ENCODE measurements at places on chromosomes 3 and 15.
A peak's percentile ranks its signal among the peaks of the same experiment; 100 is the strongest.

DNA sequence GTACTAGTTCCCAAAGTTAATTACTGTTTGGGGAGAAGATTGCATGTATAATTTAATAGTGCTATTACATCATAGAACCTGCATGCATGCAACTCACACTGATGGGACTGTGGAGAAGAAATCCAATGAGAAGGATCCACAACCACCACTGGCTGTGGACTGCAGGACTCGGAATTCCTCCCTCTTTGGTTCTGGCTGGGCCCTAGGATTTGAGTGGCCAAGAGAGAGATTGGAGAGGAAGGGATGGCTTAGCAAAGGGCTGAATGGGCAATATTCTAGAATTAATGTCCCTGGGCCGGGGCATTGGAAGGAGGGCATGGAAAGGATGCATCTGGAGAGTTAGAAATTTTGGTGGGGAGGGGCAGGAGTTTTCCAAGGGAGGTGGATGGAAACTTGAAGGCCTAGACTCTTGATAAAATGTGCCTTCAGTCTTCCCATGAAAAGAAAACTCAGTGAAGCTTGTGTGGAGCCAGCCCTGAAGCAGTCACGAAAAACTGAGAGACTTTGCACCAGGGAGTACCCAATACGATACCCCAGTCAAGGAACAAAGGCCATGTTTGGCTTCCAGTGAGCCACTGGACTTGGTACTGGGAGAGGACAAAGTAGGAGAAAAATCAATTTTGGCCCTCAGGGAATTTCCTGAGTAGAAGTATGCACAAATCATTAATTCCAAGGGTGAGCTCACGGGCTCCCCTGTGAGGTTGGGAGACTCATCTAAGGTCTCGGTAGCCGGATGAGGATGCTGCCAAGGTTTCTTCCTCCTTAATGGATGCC is 31.4 kb upstream of the TPM1 start:
- DNase-seq, result no peak

GRCh38 chr3:113057117-113057516 is 66.3 kb downstream of the GTPBP8 start:
- DNase-seq, result no peak

GRCh38 chr15:93333796-93334195 is 244.8 kb upstream of the RGMA start:
- no peak for DNase-seq

GRCh38 chr3:14231998-14232501 is 53.4 kb downstream of the LSM3 start:
- DNase-seq, result no peak

GRCh38 chr3:149706905-149707304 is 45.4 kb downstream of the COMMD2 start:
- no peak for DNase-seq

GRCh38 chr15:47987908-47988532 is 132.8 kb upstream of the SLC24A5 start:
- DNase-seq, result peak; percentile 75

- DNase-seq, result no peak
Measured at GRCh38 chr3:115788921-115789470, 165.7 kb downstream of the GAP43 start.

- no peak for DNase-seq
Measured at GRCh38 chr3:184816614-184817013, 4.6 kb downstream of the VPS8 start.

GRCh38 chr3:188076176-188076575 is 77.8 kb upstream of the LPP start:
- no peak for DNase-seq

GRCh38 chr3:12994357-12994606 is 78.9 kb downstream of the IQSEC1 start:
- DNase-seq, result no peak

- no peak for DNase-seq
Measured at GRCh38 chr3:193947596-193947995, 188.4 kb upstream of the HES1 start.
